Breast epithelium (tissue), 4 donors: ENCODE measurements at places on chromosomes 7 and 10. TPM values are rescaled to one million over a fixed set of nuclear protein-coding genes. Genes with fewer than 3 reads are reported as not detected.

Gene CYP2C19
- 0.32 TPM for total RNA-seq

Gene C10orf67
- total RNA-seq: not detected

Gene TMEM176A
- total RNA-seq: 66.5 TPM

Gene CALN1
- total RNA-seq: 0.33 TPM

Gene EGR2
- 0.32 TPM for total RNA-seq

Gene BLOC1S2
- 26.5 TPM for total RNA-seq

Gene FAM107B
- 30.8 TPM for total RNA-seq

Gene PLCE1
- 6.2 TPM for total RNA-seq

Gene ZMIZ1
- total RNA-seq: 34.4 TPM

Gene OGDH
- 45.7 TPM for total RNA-seq

Gene TMEM178B
- total RNA-seq: 0.33 TPM

Gene BICC1
- total RNA-seq: 35.5 TPM
